ENCODE measurements at places on chromosomes 13 and 19.

DNA sequence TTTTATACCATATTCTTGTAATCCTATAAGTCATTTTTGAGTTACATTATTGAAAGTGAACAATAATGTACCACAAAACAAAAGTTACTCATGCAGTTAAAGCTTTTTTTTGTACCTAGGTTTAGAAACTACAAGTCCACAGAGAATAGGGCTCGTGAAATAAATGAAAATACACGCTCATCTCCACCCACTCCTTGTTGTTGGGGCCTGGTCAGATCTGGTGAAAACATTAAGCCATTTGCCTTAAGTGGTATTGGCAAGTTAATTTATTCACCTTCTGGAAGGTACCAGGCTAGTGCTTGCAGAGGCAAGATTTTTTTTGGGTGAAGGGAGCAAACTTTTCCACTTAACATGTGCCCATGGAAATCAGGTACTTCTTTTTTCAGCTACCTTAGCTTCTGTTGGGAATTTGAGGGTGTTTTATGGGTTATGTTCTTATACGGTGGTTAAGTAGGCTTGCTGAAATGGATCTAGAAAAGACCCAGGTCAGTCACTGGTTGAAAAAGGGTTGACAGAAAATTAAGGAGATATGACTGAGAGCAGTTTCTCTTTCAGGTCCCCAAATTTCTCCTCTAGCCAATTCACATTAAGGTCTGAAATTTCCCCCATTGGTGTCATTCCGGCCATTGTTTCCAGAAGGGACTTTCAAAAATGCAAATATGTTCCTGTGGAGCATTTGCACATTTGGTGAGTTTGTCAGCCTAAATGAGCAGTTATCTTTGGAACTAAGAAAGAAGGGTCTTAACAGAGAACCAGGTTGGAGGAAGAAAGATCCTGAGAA, 143.3 kb downstream of the KCNRG start:
- DNase-seq: no peak

GRCh38 chr19:5881543-5882299, 11.4 kb upstream of the FUT5 start:
- DNase-seq: no peak

- no peak for DNase-seq
Measured at GRCh38 chr13:102651892-102652291, 43.0 kb downstream of the METTL21C start.

GRCh38 chr19:50713556-50714236, 5.9 kb downstream of the SHANK1 start:
- DNase-seq: no peak

DNA sequence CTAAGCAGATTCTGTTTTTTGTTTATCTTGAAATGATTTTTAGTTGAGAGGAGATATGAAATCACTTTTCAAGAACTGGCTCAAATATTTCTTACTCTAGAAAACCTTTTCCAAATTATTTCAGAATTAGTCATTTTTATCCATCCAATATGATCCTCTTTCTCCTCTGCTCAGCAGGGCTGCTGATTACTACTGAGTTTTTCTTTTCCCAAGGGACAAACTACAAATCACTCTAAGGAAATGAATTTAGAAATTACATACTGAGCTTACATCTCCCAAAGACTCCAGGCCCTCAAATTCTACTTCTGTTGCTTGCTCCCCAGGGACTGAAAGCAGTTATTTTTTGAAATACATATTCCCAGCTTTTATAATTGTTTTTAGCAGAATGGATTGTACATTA, 87.4 kb upstream of the UFM1 start:
- DNase-seq: no peak

DNA sequence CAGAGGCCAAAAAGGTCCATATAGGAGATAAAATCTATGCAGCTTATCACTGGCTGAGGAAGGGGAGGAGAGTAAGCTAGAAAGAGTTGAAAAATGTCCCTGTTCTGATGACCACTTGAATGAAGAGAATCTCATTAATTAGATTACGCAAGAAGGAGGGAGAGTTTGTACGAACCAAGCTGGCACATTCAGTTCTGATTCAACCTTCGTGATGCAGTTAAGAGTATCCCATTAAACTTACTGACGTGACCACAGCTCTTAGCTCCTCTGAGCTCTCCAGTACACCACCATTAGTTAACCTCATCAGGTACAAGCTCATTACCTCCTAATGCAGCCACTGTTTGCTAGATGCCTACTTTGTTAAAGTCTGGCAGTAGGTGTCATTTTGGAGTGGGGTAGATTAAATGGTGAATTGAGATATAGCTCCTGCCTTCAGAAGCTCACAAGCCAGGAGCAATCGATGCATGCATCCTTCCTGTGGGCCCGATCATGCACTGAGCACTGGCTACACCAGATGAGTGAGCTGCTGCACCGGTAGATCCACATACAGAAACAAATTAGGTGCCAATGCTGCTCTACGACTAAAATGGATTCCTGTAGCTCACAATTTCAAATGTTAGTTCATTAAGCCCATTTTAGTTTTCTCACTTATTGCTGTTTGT, 458.3 kb downstream of the COG6 start:
- no peak for DNase-seq

DNA sequence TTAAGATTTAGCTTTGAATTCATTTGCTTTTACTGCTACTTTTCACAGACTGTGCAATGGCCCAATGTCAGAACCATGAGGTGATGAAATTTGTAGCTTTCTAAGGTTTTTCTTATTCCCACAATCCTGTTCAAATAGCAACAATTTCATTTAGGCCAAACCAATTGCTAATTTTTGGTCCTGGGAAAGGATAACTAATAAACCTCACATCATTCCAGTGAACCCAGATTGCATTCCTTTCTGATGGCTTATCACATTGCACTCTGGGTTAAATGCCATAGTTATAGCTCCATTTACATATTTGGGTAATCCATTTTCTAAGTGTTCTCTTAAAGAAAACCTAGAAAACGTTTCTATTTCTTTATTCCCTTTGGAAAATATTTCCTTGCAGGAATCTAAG, 22.9 kb upstream of the POMP start:
- no peak for DNase-seq

DNA sequence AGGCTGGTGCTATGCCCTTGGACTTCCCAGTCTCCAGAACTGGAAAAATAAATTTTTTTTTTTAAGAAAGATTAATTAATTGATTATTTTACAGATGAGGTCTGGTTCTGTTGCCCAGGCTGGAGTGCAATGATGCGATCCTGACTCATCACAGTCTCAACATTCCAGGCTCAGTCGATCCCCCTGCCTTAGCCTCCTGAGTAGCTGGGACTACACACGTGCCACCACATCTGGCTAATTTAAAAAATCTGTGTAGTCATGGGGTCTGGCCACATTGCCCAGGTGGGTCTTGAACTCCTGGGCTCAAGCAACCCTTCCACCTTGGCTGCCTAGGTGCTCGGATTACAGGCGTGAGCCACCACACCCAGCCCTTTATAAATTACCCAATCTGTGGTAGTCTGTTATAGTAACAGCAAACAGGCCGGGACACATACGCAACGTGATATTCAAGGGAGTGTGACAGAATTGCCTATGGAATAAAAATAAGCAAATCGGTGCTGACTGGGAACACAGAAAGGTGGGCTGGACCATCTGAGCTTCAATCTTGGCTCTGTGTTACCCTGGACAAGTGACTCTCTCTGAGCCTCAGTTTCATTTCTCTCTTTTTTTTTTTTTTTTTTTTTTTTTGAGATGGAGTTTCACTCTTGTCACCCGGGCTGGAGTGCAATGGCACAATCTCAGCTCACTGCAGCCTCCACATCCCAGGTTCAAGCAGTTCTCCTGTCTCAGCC, 42.8 kb downstream of the PIN1 start:
- no peak for DNase-seq

GRCh38 chr19:1132552-1133383, 29.0 kb downstream of the GPX4 start:
- DNase-seq: no peak

DNA sequence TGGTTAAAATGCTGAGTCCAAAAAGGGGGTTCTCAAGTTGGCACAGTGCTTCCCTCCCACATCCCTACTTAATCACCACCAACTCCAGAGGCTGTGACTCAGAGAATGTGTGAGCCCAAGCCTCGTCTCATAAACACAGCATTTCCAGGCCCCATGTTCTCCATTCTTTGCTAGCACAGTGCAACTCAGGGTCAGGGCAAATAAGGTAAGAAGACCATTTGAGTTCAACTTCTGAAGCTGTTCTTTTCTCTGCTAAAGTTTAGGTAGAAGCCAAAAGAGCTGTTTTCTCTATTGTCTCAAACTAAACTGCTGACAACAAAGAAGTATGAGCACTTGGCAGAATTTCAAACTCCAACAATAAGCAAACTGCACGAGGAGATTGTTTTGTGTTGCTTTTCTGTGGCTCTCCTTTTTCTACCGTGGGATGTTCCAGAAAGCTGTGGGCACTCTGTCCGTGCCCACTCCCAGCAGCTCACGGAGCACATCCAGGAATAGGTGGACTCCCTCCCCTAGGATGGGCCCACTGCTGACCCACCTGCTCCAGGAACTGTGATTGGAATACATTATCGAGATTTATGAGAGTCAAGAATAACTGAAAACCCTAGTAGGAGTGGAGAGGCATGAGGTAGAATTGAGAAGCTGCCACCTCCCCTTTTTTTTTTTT, 494.3 kb downstream of the COG6 start:
- no peak for DNase-seq

GRCh38 chr19:19067276-19068072, 3.7 kb downstream of the SLC25A42 start:
- no peak for DNase-seq

DNA sequence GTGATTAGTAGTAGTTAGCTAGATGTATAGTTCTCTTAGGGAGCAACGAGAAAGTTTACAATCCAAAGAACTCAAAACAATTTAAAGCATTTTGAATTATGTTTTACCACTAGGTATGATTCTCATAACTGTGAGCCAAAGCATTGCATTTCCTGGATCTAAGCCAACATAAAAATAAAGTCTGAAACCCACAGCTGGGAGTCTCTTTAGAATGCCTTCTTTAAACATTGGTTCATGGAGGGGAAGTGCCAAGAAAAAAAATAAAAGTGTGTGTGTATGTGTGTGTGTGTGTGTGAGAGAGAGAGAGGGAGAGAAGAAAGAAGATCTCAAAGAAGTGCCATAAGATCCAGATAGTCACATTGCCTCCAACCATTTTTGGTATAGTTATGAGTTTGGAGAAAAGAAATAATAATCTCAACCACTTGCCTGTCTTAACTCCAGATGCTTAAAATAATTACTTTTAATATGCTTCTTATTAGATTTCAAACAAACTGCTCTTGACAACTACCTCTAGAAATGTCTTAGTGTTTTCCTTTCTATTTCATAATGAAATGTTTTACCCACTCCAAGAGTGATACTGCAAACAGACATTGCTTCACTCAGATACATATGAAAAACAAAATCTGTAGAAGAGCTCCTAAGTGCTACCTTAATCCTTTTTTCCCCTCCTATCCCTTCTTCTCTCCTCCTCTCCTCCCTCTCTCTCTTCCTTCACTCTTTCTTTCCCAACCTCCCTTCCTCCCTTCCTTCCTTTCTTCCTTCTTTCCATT, 554.1 kb downstream of the KCTD12 start:
- peak; percentile 2 for DNase-seq

- no peak for DNase-seq
Measured at GRCh38 chr19:40627486-40628279, 26.5 kb downstream of the LTBP4 start.

- peak; percentile 4 for DNase-seq
Measured at GRCh38 chr13:82688400-82688994, 1193.8 kb downstream of the SLITRK1 start.

DNA sequence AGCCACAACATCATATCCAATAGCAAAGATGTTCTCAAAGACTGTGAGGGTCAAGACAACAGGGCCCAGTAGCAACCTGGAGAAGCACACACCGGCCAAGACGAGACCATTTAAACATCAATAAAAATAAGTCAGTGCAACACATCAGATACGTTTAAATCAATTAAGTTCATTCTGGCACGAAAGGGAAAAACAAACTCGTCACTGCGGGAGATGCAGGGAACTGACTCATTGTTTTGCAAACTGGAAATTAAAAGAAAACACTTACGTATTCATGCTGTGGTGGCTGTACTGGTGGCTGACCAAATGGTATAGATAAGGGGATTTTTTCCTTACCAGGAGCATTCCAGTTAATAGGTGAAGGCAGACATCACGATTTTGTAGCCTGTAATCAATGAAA, 26.3 kb upstream of the SLC15A1 start:
- no peak for DNase-seq

- peak; percentile 71 for DNase-seq
Measured at GRCh38 chr19:38736036-38736412, 8.2 kb downstream of the CAPN12 start.

DNA sequence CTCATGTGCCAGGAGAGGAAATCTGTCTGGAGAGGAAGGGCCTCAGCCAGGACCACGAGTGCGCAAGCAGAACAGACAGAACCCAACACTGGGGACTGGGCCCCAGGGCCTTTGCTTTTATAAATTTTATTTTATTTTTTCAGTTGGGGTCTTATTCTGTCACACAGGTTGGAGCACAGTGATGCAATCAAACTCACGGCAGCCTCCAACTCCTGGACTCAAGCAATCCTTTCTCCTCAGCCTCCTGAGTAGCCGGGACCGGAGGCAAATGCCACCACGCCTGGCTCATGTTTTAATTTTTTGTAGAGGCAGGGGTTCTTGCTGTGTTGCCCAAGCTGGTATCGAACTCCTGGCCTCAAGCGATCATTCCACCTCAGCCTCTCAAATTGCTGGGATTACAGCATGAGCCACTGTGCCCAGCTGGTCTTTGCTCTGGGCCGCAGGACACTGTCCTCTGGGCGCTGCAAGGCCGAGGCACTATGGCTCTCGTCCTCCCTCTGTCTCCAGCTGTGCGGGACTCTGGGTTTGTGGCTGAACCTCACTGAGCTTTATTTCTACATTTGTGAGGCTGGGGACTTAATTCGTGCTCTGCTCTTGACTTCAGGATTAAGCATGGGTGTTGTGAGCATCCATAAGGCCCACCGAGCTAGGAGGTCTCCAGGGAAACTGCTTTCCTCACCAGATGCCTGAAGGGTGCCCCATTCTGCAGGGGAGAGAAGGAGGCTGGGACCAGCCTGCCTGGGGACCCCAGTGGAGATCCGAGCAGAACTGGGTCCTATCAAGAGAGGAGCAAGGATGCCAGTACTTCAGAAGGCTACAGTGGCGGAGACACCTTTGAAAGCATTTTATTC, 144.2 kb upstream of the VSTM2B start:
- no peak for DNase-seq

- DNase-seq: no peak
Measured at GRCh38 chr13:41212881-41213280, 18.5 kb upstream of the KBTBD7 start.

- peak; percentile 71 for DNase-seq
Measured at GRCh38 chr19:7505288-7505681, 10.6 kb upstream of the ZNF358 start.

DNA sequence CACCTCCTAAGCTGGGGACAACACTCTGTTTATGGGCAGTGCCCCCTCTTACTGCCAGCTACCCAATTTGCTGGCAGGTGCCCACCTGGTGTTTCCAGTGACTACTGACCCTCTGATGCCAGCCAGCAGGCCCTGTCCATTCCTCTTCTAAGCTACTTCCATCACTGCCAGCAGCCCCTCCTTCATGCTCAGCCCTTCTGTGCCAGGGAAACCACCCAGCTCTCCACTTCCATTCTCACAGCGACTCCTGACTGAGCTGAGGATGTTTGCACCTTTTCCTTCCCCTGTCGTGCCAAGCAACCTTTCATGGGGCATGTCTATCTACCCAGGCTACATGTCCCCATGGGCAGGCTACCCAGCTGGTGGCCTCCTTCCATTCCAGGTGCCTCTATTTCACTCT, 24.0 kb upstream of the ZNF492 start:
- DNase-seq: no peak
